Osteocyte (in vitro differentiated cells): ENCODE measurements at places on chromosomes 5 and 9. TPM values are rescaled to one million over a fixed set of nuclear protein-coding genes. Genes with fewer than 3 reads are reported as not detected.

NSD1 gene
- 71.6 and 74.7 TPM in 2 replicates for total RNA-seq

HTR1A gene
- not detected in 2 replicates for total RNA-seq

- peaks cover 6% of the 10 kb centered on the region for H3K36me3 ChIP-seq
- no peaks in the 10 kb centered on the region for H3K27me3 ChIP-seq
- H3K4me3 ChIP-seq: no peak overlapping the region
These were observed 27.1 kb upstream of the TEX10 start for GRCh38 chr9:100379862-100380261.

DNA sequence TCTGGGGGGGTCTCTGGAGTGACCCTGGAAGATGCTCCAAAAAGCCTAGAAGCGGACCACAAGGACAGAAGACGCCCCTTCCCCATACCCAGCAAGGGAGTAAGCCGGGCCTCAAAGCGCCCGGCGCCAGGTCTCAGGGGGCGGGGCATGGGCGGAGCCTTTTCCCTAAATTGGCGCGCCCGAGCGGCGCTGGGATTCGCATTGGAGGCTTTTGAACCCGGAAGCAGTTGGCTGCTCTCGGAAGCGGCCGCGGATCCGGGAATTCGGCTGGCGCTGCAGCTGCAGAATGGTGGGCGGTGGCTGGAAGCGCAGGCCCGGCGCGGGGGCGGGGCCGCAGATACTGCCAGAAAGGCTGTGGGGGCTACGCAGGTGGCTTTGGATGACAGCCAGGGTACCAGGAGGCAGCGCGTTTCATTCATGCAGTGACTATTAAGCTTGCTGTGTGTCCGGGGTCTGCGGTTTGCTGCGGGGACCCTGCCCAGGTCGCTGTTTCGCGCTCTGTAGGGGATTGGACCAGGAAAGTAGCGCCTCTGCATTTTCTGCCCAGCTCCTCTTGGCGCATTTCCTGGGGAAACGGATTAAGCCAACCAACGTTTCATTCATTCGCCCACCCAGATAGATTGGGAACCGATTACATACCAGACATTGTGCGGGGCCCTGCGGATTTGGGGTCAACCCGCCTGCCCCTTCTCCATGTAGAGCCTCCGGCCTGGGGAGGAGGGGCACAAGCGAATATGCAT lies 83.0 kb upstream of the FREM1 start:
- H3K27ac ChIP-seq: no peak overlapping the region
- H3K4me1 ChIP-seq: peaks cover 8% of the 10 kb centered on the region
- peak; percentile 89 for DNase-seq
- H3K27me3 ChIP-seq: peaks cover 15% of the 10 kb centered on the region
- peak overlapping the region; percentile 69 for H3K4me3 ChIP-seq

GRCh38 chr5:31516802-31517201 lies 15.1 kb downstream of the DROSHA start:
- no peak overlapping the region for H3K27ac ChIP-seq
- H3K27me3 ChIP-seq: no peaks in the 10 kb centered on the region
- no peak for DNase-seq
- H3K4me3 ChIP-seq: no peak overlapping the region
- H3K36me3 ChIP-seq: peaks cover 46% of the 10 kb centered on the region
- H3K4me1 ChIP-seq: no peaks in the 10 kb centered on the region

REEP2 gene
- total RNA-seq: 15.4 and 18.3 TPM in 2 replicates

DNA sequence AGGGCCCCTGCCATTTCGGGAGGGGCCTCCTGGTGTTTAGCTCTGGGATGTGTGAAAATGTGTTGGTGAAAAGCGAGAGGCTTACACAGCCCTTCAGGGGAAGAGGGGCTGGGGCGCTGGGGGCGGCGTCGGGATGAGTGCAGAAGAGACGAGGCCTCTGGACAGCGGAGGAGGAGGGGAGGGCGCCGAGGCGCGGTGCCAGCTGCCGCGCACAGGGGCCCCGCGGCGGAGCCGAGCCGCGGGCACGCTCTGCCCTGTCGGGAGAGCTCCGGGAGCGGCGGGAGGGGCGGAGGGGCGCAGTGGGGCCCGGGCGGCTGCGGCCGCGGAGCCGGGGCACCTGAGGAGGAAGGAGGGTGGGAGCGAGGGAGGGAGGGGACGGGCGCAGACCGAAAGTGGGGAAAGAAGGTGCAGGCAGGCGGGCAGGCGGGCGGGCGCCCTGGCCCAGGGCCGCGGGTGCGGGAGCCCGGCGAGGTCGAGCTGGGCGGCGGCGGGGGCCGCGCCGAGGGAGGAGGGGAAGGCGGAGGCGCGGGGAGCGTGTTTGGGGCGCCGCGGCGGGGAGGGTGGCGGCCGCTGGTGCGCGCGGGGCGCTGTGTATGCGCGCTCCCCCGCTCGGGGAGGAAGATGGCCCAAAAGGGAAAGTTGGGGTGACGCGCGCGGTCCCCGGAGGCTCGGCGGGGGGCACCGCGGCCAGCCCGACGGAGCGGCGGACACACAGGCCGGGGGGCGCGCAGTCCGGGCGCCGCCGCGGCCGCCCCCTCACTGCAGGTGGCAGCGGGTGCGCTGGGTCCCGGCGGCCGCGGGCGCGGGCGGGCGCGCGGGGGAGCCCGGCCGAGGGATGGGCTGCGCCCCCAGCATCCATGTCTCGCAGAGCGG lies at the start of gene PDE8B:
PDE8B (plus strand) TSS at position 590 of the 873 bp plus-strand sequence; CDS start at position 836, 246 bp downstream.
- DNase-seq: no peak
- peaks cover 2% of the 10 kb centered on the region for H3K36me3 ChIP-seq
- H3K27ac ChIP-seq: no peak within 1 kb of the TSS
- H3K4me1 ChIP-seq: peaks cover 14% of the 10 kb centered on the region
- H3K4me3 ChIP-seq: peak within 1 kb of the TSS; percentile 81

WWC1 gene
- total RNA-seq: 2.2 and 3.6 TPM in 2 replicates
